D341Med (cell line): ENCODE measurements at places on chromosomes 2 and 18.

- peak; percentile 84 for DNase-seq
These were observed 673 bp upstream of the SMCHD1 start for GRCh38 chr18:2654928-2655177.

GRCh38 chr2:130821867-130822266 is 14.8 kb upstream of the ARHGEF4 start:
- DNase-seq: no peak

GRCh38 chr2:53104263-53104662 is 663.3 kb upstream of the CHAC2 start:
- DNase-seq: no peak

- no peak for DNase-seq
These were observed 3.6 kb upstream of the D2HGDH start for GRCh38 chr2:241730671-241731293.

- no peak for DNase-seq
These were observed 21.6 kb downstream of the MERTK start for GRCh38 chr2:111919794-111920608.
